ENCODE measurements at places on chromosomes 11 and 22.

DNA sequence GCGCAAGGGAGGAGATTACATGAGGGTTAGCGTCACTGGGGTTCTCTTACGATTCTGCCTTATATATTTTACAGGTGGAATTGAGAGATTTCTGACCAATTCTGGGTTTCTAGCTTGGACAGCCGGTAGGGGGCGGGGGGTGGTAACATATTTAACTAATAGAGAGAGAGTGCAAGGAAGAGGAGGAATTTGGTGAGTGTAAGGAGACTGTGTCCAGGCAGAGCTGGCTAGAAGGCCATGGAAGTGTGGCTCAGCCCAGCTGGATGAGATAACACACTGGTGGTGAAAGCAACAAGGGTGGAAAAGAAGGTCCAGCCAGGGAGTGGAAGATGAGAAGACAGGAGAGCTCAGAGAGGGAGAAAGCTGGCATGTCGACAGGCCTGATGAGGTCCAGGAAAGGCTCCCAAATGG lies 56.5 kb downstream of the ST3GAL4 start:
- no peak for DNase-seq

GRCh38 chr11:45209891-45210699 lies 63.7 kb downstream of the PRDM11 start:
- no peak for DNase-seq

- no peak for DNase-seq
These were observed 74.0 kb upstream of the PHF21B start for GRCh38 chr22:45083659-45084305.

DNA sequence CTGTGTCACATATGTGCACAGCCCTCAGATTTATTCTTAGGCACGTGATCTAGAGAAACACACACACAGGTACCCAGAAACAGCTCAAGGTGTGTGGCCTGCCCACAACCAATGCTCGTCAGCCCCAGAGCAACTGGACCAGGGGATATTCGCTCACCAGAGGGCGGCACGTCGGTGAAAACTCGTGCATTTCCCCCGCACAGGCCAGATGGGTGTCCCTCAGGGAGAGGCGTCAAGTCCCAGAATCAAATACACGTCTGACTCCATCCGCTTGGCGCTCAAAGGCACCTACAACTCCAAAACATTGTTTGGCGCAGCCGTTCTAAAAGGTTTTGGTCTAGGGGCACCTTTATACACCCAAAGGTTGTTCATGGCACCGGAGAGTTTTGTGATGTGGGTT lies 429.0 kb downstream of the BRD1 start:
- no peak for DNase-seq

- DNase-seq: no peak
These were observed 74.4 kb downstream of the SLC36A4 start for GRCh38 chr11:93123351-93123898.

Measured in SW480 (cell line).